ENCODE measurements at places on chromosomes 16 and 17. TPM values are rescaled to one million over a fixed set of nuclear protein-coding genes. Genes with fewer than 3 reads are reported as not detected.

The ADGRG1 gene
- 858 TPM for total RNA-seq

The CA5A gene
- total RNA-seq = not detected

The SMTNL2 gene
- not detected for total RNA-seq

The KCNG4 gene
- not detected for total RNA-seq

The SRP68 gene
- 57.8 TPM for total RNA-seq

The KRTAP4-9 gene
- total RNA-seq = not detected

The TEX14 gene
- 0.29 TPM for total RNA-seq

The KRT24 gene
- not detected for total RNA-seq

The USP43 gene
- total RNA-seq = 4.2 TPM

The GP1BA gene
- 2.2 TPM for total RNA-seq

The SLC47A1 gene
- 1.3 TPM for total RNA-seq

The TM4SF5 gene
- not detected for total RNA-seq

The SHCBP1 gene
- 3.6 TPM for total RNA-seq

The FSCN2 gene
- total RNA-seq = 2.6 TPM

The B4GALNT2 gene
- not detected for total RNA-seq
